ENCODE measurements at places on chromosomes 5 and 9.

DNA sequence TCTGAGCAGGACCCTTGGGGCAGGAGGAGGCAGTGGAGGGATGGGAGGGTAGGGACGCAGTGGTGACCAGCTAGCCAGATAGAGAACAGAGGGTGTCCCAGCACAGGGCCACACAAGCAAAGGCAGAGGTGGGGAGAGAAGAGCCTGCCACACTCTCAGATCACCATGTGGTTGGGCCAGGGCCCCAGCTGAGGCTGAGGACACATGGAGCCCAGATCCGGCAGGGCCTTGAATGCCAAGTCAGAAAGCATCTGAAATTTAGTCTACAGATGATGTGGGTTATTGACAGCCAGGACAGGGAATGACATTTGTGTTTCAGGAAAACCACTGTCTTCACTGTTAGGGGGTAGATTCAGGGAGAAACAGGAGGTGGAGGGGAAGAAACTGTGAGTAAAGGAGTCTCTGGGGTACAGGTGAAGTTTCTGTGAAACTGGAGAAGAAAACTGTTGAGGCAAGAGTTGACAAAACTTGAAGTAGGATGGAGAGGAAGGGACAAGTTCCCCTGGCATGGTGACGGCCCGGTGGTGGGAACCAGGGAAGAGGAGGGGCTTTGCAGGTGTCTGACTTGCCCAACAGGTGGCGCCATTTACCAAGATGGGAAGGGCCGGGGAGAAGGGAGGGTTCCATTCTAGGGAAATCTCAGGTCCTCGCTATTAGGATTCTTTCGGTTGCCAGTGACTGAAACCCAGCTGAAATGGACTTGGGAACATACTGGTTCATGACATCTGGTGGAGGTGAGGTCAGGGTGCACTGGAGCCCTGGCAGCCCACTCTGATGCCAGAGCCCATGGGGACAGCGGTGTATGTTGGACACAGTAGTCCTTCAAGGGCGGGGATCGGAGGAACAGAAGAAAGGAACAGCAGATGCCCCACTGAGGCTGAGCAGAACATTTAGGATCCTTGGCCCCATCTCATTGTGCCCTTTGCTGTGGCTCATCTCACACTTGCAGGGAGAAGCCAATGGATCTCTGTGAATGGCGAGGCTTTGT, 100.1 kb downstream of the KCNIP1 start:
- DNase-seq: no peak

- no peak for DNase-seq
Measured at GRCh38 chr9:4510546-4511322, 20.5 kb downstream of the SLC1A1 start.

- no peak for DNase-seq
Measured at GRCh38 chr9:107827304-107827703, 337.7 kb upstream of the KLF4 start.

DNA sequence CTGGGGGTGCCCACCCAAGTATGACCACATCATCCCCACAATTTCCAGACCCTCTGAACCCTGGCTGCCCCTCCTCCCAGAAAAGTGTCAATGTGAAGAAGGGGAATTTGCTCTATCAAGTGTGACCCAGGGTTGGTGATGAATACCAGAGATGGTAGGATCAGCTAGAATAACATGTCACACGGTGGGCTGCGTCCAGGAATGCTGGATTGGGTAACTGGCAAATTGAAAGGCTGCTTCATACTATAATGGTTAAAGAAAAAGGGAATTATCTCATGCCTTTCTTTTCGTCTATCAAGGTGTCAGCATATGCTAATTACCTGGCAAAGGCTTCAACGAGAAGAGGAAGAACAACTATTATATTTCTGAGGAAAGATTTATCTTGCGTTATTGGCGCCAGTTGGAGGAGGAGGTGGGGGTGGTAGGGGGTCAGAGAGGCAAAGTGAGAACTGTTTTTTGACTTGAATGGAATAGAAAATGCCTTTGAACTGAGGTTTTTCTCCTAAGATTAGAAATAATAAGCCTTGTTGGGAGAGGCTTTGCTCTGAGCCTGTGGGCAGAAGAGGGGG, 27.8 kb upstream of the ARAP3 start:
- no peak for DNase-seq

- no peak for DNase-seq
Measured at GRCh38 chr5:107812570-107813141, 141.9 kb upstream of the EFNA5 start.

DNA sequence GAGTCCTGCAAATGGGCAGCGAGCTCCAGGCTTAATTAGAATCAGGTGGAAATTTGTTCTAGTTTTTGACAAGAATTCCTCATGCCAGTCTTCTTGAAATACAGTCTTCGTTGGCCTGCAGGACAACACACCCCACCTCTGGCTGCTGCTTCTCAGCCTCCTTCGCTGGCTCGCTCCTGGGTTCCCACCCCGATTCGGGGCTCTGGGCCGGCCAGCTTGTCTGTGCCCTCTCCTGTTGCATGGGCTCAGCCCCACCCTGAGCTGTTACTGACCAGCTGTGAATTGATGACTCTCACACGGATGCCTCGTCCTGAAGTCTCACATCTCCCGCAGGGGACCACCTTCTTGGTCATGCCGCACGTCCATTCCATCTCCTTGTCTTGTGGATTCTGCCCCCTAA, 21.0 kb downstream of the PSD2 start:
- DNase-seq: peak; percentile 48

- no peak for DNase-seq
Measured at GRCh38 chr5:39254671-39255070, 35.3 kb upstream of the FYB1 start.

GRCh38 chr9:89044104-89044503, 52.8 kb downstream of the S1PR3 start:
- DNase-seq: no peak

GRCh38 chr5:139426203-139426885, 13.0 kb downstream of the DNAJC18 start:
- DNase-seq: no peak

DNA sequence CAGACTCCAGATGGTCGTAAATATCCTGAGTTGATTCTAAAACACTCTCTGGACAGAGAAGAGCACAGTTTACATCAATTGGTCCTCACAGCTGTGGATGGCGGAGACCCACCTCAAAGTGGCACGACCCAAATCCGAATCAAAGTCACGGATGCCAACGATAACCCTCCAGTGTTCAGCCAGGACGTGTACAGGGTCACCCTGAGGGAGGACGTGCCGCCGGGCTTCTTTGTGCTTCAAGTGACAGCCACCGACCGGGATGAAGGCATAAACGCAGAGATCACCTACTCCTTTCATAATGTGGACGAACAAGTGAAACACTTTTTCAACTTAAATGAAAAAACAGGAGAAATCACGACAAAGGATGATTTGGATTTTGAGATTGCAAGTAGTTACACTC, 891 bp downstream of the PCDHGB2 start:
- DNase-seq: no peak

DNA sequence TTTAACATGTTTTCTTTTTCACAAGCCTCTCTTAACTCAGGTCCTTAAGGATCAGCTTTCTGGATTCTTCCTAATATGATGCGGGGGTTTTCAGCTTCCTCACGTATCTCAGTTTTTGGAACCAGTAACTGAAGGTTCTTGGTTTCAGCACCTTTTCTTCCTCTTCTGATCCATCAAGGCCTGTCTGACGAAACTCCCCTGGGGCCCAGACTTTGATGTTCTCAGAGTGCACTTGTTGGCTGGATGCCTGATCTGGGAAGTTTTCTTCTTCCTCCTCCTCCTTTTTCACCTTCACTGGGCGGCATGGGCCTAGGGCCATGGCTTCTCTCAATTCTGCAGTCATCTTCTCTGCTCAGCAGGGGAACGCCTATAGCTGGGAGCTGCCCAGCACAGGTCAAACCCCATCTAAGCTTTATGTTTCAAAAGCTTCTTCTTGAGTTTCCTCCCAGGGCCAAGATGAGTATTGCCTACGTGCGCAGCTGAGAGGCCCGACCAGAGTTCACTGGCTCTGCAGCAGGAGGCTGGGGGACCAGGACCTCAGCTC, 44.8 kb downstream of the GHR start:
- DNase-seq: no peak

DNA sequence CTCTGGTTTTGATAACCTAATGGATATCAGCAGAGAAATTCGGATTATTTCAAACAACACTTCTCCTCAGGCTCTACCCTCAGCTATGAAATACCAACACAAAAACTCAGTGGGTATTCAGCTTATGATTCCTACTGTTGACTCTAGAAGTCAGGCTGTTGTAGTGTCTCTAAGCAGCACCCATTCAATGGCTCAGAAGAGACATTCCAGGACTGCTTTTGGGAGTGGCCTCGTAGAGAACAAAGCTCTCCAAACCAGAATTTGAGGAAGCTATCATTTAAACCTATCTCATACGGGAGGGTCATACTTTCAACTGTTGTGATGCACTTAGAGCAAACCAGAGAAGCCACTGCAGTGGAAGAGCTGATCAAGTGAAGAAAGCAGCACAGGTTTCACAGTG, 34.1 kb downstream of the ETF1 start:
- DNase-seq: no peak

DNA sequence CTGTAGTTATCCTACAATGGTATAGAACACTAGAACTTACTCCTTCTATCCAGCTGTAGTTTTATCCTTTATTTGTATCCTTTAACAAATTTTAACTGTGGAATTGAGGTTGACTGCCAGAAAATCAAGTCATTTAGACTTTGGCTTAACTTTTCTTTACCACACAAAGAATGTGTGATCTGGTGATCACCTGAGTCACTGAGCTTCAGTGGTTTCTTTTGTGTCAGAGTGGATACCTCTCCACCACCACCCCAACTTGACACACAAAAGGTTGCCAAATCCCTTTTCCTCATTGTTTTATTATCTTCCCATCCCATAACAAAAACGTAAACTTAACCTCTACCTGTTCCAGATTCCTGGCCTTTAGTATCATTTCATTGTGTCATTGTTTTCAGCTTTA, 5.5 kb downstream of the OTULIN start:
- no peak for DNase-seq

DNA sequence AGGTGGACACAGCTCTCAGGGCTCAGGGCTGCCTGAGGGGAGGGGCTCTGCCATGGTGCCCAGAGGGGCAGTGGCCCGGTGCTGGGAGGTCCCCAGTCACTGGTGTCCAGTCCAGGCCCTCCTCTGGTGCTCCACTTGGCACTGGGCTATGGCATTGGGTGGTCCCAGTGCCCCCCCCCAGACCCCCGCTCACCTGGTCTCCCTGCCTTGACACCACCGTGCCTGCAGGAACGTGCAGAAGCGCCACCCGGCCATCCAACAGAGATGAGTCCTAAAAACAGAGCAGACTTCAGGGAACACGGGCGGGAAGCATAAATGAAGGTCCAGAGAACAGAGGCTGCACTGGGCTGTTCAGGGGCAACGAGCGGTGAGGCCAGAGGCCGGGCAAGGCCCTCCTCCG, 42.3 kb upstream of the NSMF start:
- DNase-seq: no peak

DNA sequence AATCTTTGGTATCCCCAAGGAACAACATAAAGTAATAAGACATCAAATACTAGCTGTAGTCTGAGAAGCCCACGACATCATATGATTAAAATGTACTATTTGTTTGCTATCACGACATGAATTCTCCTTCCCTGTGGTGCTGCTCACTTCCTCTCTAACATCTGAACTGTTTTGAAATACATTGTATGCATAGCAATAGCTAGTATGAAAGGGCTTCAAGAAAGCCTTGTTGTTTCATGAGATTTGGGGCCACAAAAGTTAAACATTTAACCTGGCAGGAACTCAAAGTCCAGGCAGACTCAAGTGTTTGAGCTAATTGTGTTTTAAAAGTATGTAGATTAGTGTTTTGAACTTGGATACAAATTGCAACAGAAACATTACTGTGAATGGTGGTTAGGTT, 237.4 kb upstream of the PTGER4 start:
- no peak for DNase-seq

- DNase-seq: no peak
Measured at GRCh38 chr5:14869233-14869632, 2.3 kb downstream of the ANKH start.
